GDM1 (cell line): ENCODE measurements at places on chromosomes 2 and 18.

DNA sequence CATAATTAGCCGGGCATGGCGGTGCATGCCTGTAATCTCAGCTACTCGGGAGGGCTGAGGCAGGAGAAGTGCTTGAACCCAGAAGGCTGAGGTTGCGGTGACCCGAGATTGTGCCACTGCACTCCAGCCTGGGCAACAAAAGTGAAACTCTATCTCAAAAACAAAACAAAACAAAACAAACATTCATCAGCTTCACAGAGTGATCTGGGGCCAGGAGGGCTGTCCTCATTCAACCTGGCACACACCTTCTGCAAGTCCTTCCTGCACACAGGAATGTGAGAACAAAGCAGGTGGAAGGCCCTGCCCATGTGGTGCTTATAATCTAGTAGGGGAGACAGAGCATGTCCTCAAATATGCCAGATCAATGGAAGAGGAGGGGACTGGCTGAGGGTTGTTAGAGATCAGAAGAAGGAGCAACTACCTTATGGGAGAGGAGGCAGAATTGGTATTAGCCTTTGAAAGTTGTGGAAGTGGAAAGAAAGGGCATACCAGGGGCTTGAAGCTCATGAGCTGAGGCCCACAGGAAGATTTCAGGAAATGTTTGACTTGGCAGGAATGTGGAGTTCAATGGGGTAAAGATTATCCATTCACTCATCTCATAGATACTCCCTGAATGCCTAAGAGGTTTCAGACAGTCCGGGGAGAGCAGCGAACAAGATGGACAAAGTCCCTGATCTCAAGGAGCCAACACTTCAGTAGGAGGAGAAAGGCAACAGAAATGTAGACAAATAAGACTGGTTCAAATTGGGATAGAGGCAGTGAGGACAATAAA lies 155.3 kb upstream of the SIX3 start:
- DNase-seq = no peak

GRCh38 chr2:176763851-176764404 lies 448.7 kb upstream of the HNRNPA3 start:
- no peak for DNase-seq

DNA sequence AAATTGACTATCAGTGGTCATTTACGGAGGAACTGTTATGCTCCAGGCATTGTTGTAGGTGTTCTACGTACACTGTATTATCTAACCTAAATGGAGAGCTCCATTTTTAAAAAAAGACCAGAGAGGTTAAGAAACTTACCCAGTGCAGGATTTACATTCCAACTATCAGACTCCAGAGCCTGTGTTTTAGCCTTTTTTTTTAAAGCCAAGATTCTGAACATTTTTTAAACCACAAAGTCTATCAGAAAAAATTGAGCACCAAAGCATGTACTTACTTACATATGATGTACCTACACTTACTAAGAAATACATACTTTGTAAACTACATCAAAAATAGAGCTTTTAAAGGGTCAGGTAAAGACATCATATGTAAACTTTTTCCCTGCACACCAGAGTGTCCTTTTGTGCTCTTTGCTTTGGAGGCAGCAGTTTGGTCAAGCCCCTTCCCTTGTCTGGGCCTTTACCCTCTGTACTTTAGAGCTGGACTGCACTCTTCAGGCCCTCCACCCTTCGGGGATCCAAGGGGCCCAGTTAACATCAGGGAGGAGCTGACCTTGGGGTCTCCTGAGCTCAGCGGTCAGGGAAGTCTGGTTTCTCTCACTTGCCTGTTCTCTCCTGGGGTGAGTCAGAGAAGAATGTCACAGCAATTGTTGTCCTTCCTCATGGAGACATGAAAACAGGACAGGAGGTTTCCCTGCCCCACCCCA lies 58.4 kb downstream of the ITGB1BP1 start:
- DNase-seq = no peak

- no peak for DNase-seq
Observed at GRCh38 chr18:21330122-21330701, 88.2 kb downstream of the GREB1L start.

- DNase-seq = no peak
Observed at GRCh38 chr2:149002891-149003740, 35.4 kb upstream of the LYPD6B start.

- DNase-seq = no peak
Observed at GRCh38 chr2:73337828-73338227, 44.5 kb upstream of the EGR4 start.

DNA sequence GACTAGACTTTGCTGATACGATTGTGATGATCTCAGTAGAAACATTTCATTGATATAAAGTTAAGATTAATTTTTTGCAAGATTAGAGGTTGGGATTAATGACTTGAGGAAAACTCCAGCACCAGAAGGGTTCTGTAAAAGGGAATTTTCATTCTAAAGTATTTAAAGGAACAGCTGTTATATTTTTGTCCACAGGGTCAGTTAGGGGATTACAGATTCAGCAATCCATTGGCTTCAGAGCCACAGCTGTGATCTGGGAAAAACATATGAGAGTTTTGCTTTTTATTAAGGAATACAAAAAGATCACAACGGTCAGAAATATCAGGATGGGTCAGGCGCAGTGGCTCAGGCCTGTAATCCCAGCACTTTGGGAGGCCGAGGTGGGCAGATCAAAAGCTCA lies 19.6 kb upstream of the REV1 start:
- no peak for DNase-seq

GRCh38 chr2:208584378-208584985 lies 177.9 kb downstream of the PTH2R start:
- DNase-seq = no peak

DNA sequence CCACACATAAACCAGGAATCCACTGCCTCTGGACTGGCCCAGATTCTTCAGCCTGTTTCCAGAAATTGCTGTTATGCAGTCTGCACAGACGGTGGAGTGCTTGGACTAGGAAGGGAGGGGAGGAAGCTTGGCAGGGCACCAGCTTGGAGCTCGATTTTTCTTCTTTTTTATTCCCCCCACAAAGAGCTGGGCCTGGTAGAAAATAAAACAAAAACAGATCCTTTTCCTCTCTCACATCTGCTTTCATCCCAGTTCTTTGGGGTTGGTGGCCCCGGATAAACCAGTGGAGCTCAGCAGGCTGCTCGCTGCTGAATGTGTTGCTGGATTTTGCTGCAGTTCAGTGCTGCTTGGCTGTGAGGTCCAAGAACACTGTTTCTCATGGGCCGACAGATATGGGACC lies 16.0 kb downstream of the LRRTM1 start:
- DNase-seq = no peak

- DNase-seq = no peak
Observed at GRCh38 chr2:238502956-238503791, 76.4 kb downstream of the ASB1 start.

DNA sequence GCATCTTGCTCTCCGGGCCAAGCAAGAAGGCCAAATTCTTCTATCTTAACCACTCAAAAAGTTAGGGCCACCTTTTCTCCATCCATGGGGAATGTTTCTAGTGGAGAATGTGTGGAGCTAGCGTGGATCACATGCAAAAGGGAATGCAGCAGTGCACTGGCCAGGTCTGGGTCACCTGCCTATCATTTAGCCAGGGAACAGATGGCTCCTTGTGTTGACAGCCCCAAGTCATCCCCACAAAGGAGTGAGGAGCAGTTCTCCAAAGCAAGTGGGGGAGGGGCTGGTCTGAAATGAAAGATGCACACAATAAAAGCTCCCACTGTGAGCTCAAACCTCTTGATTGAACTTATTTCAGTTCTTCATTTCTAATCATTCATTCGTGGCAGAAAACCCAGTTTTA lies 19.1 kb downstream of the EPB41L3 start:
- DNase-seq = no peak

DNA sequence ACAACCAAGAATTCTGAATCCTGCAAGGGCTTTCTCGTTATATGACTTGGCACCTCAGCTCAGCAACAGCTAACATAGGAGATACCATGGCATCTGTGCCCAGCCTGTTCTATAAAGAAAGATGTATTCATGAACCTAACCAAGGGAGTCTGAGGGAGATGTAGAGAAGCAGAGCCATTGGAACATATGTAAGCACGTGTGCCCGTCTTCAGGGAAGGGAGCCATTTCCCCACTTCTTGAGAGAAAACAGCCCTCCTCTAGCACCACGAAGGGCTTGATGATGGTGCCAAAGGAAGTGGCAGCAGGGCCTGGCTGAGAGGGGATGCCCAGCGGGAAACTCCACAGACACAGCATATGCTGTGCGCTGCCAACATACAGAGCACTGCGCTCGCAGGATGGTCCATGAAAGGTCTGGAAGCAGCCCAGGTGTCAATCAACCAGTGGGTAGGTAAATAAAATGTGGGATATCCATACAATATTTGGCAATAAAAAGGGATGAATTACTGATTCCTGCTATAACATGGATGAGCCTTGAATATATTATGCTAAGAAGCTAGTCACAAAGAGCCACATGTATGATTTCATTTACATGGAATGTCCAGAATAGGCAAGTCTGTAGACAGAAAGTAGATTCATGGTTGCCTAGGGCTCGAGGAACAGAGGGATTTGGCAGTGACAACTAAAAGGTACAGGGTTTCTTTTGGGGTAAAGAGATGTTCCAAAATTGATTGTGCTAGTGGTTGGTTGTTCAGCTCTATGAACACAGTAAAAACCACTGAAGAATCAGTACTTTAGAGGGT lies 16.1 kb downstream of the TMEM247 start:
- DNase-seq = no peak

GRCh38 chr2:152097801-152098495 lies 896 bp downstream of the CACNB4 start:
- DNase-seq = no peak

DNA sequence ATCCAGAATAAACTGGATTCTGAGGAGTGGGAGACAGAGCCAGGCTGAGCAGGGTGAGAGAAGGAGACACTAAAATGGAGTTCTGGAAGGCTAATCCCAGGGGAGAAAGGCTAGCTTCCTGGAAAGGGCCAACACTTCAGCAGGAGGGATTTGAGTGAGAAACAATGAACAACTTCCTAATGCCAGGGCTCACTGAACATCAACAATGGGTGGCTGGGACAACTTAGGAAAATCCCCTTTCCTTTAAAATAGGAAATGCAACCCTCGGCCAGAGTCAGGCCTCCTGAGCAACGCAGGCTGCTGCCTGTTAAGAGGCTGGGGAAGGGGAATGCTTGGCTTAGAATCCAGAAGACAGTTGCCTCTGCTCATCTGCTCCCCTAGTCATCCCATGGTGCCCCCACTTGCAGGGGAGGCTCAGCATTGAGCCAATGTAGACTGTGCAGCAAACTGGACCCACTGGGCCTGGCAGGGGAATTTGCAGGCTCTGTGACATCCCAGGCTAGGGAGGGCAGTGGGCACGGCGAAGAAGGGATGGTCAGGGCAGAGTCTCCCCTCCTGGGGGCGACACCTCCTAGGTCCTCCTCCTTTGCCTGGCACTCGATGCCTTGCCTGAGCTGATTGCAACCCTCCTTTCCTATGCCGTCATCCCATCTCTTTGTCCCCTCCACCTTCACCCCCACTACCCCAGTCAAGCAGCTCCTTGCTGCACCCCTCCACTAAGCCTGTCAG lies 182.5 kb downstream of the TNS1 start:
- DNase-seq = no peak

- no peak for DNase-seq
Observed at GRCh38 chr18:41643427-41643826, 311.6 kb upstream of the PIK3C3 start.

GRCh38 chr2:129712676-129712985 lies 266.8 kb upstream of the RAB6C start:
- DNase-seq = no peak

DNA sequence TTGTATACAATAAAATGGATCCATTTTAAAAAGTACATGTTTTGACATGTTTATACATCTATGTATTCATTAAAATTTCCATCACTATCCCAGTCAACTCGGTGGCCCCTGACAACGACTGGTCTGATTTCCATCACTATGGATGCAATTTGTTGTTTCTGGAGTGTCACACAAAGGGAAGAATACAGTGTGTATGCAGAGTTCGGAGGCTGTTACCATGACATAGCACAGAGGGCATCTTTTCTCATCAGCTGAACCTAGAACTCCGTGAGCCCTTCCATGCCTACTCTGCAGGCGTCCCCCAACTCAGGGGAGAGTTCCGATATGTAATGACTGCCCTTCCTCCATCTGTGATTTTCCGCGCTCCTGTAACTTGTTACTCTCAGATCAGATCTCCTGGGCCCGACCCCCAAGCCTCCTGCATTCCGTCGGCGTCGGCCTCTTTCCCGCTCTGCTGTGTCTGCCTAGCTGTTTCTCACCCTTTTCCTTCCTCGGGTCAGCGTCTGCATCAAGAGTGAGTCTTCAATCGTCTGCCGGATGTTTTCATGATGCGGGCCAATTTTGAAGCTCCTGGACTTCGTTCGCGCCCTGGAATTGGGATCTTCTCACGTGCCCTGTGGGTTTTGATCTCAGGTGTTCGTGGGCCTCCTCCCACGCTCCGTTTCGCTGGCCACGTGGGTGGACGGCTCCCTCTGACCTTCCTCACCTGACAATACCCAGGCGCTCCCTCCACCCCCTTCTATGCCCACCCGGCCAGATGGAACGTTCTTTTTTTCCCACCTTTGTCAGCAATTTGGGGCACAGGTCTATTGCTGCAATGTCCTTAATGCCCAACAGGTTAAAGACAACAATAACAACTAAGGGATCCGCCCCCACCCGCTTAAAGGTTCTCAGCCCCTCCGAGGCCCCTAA lies 161.0 kb downstream of the TWIST2 start:
- DNase-seq = no peak

GRCh38 chr18:73638709-73639108 lies 508.9 kb downstream of the FBXO15 start:
- DNase-seq = no peak

DNA sequence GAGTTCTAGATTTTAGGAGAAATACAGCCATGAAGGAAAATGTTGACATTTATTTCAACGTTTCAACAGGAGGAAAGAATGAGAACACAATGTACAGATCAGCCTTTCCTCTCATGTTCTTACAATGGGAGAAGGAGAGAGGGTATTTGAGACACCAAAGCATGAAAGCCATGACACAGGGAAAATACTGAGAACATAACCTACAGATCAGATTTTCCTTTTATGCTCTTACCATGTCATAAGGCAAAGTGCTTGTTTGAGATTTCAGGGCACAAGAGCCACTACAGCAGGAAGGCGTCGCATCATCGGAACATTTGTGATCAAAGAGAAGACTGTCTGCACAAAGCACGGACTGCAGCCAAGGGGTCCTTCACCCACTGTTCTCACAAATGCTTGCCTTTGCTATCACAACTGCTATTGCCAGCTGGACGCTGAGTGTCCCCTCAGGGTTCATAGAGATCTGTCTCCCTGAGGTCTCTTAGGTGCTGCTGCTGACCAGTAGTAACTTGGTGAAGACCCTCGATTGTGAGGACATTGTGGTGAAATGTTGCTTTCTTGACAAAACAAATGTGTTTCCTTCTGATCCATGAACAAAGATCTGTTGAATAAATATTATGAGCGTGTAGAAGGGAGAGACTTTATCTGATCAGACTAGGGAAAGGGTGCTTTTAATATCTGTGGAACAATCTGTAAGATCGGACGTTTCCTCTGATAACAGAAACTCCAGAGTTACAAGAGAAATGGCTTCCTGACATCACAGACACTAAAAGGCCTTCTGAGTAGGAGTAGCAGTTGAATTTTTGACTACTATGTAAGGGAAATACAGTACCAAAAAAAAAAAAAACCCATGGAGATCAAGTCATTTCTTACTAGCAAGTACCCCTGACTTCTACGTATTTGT lies 6.4 kb upstream of the IL1RL1 start:
- DNase-seq = no peak
